NCI-H69 (cell line): ENCODE measurements at places on chromosomes 7 and 10.

DNA sequence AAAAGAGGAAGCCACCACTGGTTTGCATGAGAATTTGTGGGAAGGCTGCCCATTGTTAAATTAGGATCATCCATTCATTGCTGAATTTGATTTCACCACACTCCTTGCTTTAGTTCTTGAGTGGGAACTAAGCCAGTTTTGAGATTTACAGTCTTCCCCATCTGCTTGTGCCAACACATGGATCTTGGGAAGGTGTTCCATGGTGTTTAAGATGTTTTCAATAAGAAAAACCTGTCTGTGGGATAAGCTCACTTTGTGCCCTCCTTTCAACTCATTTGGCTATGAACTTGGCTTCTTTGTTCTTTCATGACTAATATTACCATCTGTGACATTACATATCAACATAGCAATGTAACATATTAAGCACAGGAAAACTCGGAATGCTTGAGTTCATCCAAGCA is 73.2 kb downstream of the INHBA start:
- no peak for DNase-seq

DNA sequence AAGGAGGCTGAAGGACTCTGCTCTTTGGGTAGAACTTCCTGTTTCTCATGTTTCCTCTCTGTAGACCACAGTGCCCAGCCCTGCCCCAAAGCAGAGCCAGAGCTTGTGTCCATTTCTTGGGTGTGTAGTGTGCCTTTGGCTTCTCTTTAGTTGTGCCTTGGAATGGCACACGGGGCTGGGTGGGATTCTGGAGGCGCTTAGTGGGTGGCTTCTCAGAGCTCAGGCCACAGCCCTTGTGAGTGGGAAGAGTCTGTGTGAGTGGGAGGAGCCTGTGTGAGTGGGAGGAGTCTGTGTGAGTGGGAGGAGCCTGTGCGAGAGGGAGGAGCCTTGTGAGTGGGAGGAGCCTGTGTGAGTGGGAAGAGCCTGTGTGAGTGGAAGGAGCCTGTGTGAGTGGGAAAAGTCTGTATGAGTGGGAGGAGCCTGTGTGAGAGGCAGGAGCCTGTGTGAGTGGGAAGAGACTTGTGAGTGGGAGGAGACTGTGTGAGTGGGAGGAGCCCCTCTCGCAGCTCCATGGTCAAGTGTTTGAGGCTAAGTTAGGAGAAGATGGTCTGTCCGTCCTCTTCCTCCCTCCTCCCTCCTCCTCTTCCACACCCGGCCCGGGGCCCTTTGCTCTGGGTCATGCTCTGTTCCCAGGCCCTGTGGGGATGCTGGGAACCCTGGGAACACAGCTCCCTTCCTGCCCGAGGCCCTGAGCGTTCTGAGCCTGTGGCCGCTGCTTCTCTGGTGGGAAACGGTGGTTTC is 153.0 kb downstream of the GRK5 start:
- DNase-seq = no peak

DNA sequence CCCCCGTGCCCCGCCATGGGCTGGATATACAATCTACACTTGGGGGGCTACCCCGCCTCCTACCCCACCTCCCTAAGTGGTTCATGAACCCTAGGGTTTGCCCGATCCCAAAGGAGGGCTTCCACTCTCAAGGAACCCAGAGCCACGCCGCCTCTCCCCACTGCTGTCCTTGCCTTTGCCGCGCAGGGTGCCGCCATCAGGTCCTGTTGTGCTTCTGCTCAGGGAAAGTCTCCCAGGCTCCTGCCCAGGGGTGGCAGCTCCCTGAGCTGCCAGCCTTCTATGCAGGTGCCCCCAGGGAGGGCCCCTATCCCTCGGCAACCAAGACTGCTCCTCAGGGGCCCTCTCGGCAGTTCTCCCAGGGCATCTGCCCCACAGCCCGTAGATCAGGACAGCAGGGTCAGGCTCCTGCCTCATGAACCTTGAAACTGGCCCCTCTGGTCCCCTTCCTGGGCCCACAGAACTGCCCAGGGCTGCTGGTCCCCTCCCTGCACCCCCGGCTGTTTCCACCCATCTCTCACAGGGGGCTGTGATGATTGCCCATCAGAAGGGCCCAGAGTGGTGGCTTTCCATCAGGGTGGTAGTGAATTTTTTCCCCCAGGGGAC is 13.0 kb upstream of the PCBD1 start:
- no peak for DNase-seq

- DNase-seq = no peak
These were observed 24.6 kb downstream of the PAPOLB start for GRCh38 chr7:4837041-4837802.

- DNase-seq = no peak
These were observed at the start of gene MYL7 for GRCh38 chr7:44141221-44141850. TSS of gene MYL7 (minus strand) at chr7:44141332. CDS start at chr7:44141305, 27 bp downstream.

GRCh38 chr7:3393862-3394261 is 92.8 kb downstream of the SDK1 start:
- DNase-seq = no peak

DNA sequence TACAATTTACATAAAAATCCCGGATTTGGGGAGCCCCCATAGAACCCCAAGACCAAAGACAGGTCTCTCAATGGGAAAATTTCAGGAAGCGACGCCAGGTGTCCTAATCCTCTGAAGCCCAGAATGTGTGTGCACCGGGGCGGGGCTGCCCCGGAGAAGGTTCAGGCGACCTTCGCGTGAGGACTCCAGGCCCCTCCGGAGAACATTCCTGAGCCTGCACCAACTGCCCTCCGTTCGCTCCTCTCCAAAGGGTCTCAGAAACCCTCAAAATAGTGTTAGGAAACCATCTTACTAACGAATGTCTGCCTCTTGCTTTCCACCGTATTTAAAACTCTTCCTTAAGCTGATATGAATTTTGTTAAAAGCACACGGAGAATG is 78.5 kb upstream of the INSIG1 start:
- DNase-seq = no peak

GRCh38 chr10:32299354-32299980 is 47.5 kb downstream of the EPC1 start:
- DNase-seq = no peak

GRCh38 chr10:124291001-124291701 is 127.6 kb downstream of the OAT start:
- no peak for DNase-seq

DNA sequence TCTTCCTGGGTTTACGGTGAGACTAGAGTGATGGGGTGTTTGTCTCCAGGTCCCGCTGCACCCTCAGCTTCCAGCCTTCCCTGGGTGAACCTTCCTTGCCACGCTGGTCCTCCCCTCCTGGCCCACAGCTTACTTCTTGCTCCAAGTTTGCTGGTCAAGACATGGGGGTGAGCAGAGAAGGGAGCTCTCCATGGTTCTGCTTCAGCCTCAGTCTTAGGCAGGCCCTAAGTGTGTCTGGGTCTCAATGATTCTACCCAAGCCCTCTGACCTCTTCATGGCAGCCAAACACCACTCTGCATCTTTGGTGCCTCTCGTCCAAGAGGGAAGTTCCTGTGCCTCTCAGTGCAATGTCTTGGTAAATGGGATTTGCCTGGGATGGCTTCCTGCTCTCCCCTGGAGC is 356.5 kb upstream of the KLF6 start:
- no peak for DNase-seq

- no peak for DNase-seq
These were observed 30.1 kb downstream of the NEUROD6 start for GRCh38 chr7:31310321-31310935.

DNA sequence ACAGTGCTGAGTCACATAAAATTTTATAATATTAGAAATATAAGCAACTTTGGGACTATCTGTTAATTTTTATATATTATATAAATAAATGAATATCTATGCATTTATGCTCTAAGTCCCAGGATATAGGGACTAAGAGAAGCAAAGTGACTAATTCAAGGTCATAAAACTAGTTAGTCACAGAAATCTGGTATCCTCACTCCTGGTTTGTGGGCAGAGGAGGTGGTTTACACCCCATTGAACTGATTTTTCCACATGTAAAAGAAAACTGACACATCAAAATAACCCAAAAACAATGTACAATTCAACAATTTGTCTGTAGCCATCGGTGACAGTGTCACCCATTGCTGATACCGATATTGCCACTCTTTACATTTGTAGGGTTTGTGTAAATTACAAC is 3.0 kb downstream of the PCLO start:
- peak; percentile 8 for DNase-seq

DNA sequence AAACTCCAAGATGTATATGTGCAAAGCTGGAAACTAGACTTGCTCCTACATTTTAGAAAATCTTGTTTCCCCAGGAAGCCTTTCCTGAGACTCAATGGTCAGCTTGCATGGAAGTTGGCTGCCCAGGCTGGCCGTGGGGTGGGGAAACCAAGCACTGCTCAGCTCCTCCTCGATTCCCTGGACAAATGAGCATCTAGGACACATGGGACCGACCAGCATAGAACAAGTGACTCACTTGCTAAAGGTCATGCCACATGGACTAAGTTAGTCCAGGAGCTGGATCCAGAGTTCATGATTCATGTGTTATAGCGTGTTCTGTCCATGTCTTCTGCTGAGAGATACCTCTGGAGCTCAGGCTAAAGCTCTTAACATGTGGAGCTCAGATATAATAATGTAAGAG is 6.2 kb downstream of the FAM180A start:
- DNase-seq = no peak

DNA sequence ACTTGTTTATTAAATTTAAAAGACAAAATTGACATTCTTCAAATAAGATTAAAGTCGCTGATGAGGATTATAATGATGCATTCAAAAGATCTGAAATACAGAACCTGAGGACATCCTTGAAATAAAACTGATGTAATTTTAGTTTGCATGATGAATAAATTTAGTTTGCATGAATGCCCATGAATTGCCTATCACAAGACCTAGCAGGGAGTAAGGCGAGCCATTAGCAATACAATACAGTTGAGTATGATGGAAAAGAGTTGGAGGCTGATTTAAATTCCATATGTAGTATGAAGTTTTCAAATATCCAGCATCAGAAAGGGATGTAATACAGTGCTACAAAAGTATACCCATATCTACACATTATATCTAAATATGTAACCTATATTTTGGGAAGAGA is 321.3 kb downstream of the CACNA2D1 start:
- DNase-seq = peak; percentile 46

- peak; percentile 59 for DNase-seq
These were observed 28.9 kb upstream of the RBM20 start for GRCh38 chr10:110615057-110615747.

- DNase-seq = no peak
These were observed 138.7 kb downstream of the CUX1 start for GRCh38 chr7:101956130-101956529.

GRCh38 chr10:52682766-52683165 is 89.8 kb downstream of the MBL2 start:
- no peak for DNase-seq

- peak; percentile 18 for DNase-seq
These were observed 2.8 kb downstream of the FAM180A start for GRCh38 chr7:135745703-135746312.

DNA sequence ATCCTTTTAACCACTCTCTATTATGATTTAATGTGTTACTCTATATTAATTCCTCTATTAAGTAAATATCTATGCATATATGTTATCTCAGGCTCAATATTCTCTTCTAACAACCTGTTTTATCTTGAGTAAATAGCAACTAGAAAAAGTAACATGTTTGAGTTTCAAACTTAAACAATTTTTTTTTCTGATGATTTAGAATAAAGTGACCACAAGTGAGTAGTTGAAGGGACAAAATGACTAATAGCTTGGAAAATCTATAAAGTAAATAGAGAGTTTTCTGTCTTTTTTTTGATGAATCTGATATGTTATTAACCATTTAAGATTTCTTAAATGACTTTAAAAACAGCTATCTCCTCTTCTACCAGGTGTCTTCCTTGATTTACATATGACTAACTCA is 483.8 kb downstream of the TFEC start:
- DNase-seq = no peak

DNA sequence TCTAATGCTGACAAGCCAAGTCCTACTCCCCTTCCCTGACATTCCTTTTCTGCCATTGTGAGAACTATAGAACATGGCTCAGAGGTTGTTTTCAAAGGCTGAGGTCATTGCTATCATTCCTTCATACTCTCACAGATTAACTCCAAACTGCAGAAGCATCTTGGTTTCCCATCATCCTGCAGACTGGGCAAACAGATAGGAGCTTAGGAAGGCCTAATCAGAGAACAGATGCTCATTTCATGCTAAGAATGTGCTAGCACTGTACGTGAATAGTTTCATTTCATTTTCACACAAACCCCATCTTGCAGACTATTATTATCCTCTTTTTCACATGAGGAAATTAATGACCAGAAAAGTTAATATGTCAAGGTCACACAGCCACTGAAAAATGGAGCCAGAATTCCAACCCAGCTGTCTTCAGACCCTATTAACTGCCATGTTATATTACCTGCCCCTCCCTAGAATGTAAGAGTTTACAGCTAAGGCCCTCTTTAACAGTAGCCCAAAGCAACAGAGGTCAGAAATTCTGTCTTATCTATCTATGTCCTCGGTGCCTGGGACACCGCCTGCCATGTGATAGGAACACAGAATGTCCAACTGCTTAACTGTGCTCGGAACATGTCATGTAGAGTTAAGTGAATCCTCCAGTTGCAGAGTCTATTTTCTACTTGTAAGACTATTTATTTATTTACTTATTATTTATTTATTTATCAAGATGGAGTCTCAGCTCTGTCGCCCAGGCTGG is 2.9 kb upstream of the LCOR start:
- no peak for DNase-seq

- no peak for DNase-seq
These were observed 70.7 kb downstream of the EBF3 start for GRCh38 chr10:129893104-129894089.

DNA sequence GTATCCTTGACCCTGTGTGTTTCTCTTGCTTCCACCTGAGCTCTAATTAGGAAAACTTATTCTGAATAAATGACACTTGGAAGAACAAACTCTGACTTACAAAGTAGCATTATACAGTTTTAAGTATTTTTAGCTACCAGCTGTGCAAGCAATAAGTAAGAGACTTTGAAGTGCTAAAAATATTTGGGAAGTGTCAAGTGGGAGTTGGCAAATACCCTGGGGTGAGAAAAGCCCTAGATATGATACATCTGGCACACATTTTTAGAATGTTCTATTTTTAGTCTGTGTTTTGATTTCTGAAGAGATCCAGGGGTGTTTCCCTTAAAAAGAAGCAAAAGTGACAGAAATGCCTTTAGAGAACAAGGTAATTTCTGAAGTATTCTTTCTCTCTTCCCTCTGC is 132.7 kb upstream of the TEX47 start:
- no peak for DNase-seq

GRCh38 chr10:9268176-9268575 is 1213.7 kb downstream of the GATA3 start:
- DNase-seq = no peak

DNA sequence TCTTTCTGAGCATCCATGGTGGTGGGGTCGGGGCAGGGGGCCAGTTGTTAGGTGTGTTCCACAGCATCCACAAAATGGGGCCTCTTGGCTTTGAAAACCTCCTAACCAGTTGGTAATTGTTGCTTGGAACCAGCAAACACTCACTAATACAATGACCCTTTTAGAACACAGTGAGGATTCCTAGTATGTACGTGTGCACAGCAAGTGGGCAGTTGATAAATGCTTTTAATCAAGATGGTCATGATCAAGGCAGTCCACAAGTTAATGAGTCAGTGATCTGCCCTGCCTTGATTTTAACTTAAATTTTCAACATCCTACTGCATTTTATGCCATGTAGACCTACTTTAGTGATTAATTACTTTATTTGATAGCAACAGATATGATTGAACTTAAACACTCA is 103.1 kb downstream of the ETV1 start:
- no peak for DNase-seq
